ENCODE measurements at places on chromosomes 11 and 22. TPM values are rescaled to one million over a fixed set of nuclear protein-coding genes. Genes with fewer than 3 reads are reported as not detected.

DNA sequence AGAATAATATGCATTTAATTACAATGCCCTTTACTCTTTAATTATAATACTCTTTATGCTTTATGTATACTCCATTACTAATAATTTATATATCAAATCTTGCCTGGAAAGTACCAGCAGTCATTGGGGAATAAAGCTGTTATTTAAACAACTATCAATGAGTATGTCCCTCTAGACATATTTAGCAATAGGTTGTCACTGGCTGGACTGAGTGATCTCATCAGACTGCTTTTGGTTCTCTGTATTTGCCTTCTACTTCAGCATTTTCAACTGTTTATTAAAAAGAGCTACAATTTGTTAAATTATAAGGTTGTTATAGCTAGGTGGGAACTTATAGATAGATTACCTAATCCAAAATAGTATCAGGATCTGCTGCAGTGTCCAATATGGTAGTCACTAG, 267.2 kb downstream of the DCDC1 start:
- H3K27ac ChIP-seq = no peak overlapping the region
- no peak for DNase-seq
- no peak overlapping the region for H3K4me3 ChIP-seq
- no peaks in the 10 kb centered on the region for H3K36me3 ChIP-seq
- H3K4me1 ChIP-seq = no peaks in the 10 kb centered on the region
- H3K27me3 ChIP-seq = no peaks in the 10 kb centered on the region

DEPDC5 gene
- 36.4 TPM for total RNA-seq

DNA sequence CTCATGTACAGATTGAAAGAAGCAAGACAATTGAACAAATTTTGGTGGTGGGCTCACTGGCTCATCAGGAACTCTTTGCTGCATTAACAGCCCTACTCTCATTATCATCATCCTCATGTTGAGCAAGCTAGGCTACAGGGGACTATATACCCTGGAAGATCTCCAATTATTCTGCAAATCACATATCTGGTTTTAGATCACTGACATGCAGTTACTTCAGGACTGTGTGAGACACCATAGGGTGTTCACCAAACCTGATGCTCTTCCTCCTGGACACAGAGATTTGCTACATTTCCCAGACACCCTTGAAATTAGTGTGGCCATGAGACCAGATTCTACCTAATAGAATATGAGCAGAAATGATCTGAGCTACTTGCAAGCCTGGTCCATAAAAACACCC, 23.0 kb upstream of the ME3 start:
- no peak overlapping the region for H3K4me3 ChIP-seq
- no peak for DNase-seq
- H3K36me3 ChIP-seq = no peaks in the 10 kb centered on the region
- peaks cover 10% of the 10 kb centered on the region for H3K27me3 ChIP-seq
- no peak overlapping the region for H3K27ac ChIP-seq

- no peaks in the 10 kb centered on the region for H3K27me3 ChIP-seq
- no peak overlapping the region for H3K27ac ChIP-seq
- H3K4me3 ChIP-seq = no peak overlapping the region
- DNase-seq = peak; percentile 3
Observed at GRCh38 chr11:19800162-19800561, 87.5 kb downstream of the NAV2 start.

SNX32 gene
- total RNA-seq = 1.6 TPM

GRCh38 chr11:1735271-1735670, 15.1 kb downstream of the IFITM10 start:
- no peak for DNase-seq
- no peak overlapping the region for H3K27ac ChIP-seq
- H3K4me3 ChIP-seq = no peak overlapping the region
- peaks cover 10% of the 10 kb centered on the region for H3K27me3 ChIP-seq
- peaks cover 21% of the 10 kb centered on the region for H3K4me1 ChIP-seq

- no peak overlapping the region for H3K27ac ChIP-seq
- H3K4me3 ChIP-seq = no peak overlapping the region
- no peaks in the 10 kb centered on the region for H3K27me3 ChIP-seq
- H3K4me1 ChIP-seq = no peaks in the 10 kb centered on the region
- H3K36me3 ChIP-seq = no peaks in the 10 kb centered on the region
- no peak for DNase-seq
Observed at GRCh38 chr11:21415606-21416005, 746.2 kb downstream of the NELL1 start.

NRGN gene
- total RNA-seq = 5.7 TPM

- no peak overlapping the region for H3K4me3 ChIP-seq
- H3K4me1 ChIP-seq = peaks cover 46% of the 10 kb centered on the region
- H3K27ac ChIP-seq = peak overlapping the region; percentile 17
Observed at GRCh38 chr22:41876675-41877074, 38.2 kb downstream of the SHISA8 start.

DNA sequence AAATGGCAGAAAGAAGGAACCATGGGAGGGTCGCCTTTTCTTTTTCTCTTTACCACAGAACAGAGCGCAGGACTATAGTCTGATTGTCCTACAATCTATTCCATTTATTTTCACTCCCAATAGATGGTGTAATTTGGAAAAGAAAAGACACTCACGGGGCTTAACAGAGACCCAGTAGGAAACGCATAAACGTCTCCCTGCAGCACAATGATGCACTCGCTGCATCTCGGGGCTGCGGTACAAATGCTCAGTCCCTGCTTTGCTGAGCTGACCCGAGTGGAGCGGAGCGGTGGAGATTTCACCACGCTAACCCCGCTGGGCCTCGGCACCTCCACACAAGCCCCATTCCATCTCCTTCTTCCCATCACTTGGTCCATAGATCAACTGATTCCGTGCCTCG, 1.5 kb downstream of the FEZ1 start:
- H3K36me3 ChIP-seq = no peaks in the 10 kb centered on the region
- H3K4me3 ChIP-seq = peak overlapping the region; percentile 73
- H3K4me1 ChIP-seq = peaks cover 17% of the 10 kb centered on the region
- H3K27ac ChIP-seq = no peak overlapping the region
- DNase-seq = no peak

GRCh38 chr22:29738118-29738815, 18.5 kb downstream of the CABP7 start:
- H3K4me1 ChIP-seq = peaks cover 4% of the 10 kb centered on the region
- H3K36me3 ChIP-seq = peaks cover 4% of the 10 kb centered on the region
- no peak overlapping the region for H3K27ac ChIP-seq
- H3K27me3 ChIP-seq = no peaks in the 10 kb centered on the region
- no peak overlapping the region for H3K4me3 ChIP-seq
- DNase-seq = no peak

DNA sequence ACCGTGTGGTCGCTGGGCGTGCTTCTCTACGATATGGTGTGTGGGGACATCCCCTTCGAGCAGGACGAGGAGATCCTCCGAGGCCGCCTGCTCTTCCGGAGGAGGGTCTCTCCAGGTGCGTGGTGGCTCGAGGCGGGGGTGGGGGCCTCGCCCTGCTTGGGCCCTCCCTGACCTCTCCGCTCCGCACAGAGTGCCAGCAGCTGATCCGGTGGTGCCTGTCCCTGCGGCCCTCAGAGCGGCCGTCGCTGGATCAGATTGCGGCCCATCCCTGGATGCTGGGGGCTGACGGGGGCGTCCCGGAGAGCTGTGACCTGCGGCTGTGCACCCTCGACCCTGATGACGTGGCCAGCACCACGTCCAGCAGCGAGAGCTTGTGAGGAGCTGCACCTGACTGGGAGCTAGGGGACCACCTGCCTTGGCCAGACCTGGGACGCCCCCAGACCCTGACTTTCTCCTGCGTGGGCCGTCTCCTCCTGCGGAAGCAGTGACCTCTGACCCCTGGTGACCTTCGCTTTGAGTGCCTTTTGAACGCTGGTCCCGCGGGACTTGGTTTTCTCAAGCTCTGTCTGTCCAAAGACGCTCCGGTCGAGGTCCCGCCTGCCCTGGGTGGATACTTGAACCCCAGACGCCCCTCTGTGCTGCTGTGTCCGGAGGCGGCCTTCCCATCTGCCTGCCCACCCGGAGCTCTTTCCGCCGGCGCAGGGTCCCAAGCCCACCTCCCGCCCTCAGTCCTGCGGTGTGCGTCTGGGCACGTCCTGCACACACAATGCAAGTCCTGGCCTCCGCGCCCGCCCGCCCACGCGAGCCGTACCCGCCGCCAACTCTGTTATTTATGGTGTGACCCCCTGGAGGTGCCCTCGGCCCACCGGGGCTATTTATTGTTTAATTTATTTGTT, 2.4 kb downstream of the PIM3 start:
- no peaks in the 10 kb centered on the region for H3K27me3 ChIP-seq
- H3K4me1 ChIP-seq = peaks cover 31% of the 10 kb centered on the region
- DNase-seq = no peak
- H3K4me3 ChIP-seq = peak overlapping the region; percentile 95
- peaks cover 38% of the 10 kb centered on the region for H3K36me3 ChIP-seq
- peak overlapping the region; percentile 87 for H3K27ac ChIP-seq

KCNK7 gene
- total RNA-seq = not detected

- H3K36me3 ChIP-seq = peaks cover 32% of the 10 kb centered on the region
- DNase-seq = no peak
- H3K4me3 ChIP-seq = no peak overlapping the region
- H3K4me1 ChIP-seq = no peaks in the 10 kb centered on the region
- H3K27me3 ChIP-seq = no peaks in the 10 kb centered on the region
Observed at GRCh38 chr11:77677138-77677537, 39.5 kb upstream of the CLNS1A start.

DMC1 gene
- total RNA-seq = 14.2 TPM

DNA sequence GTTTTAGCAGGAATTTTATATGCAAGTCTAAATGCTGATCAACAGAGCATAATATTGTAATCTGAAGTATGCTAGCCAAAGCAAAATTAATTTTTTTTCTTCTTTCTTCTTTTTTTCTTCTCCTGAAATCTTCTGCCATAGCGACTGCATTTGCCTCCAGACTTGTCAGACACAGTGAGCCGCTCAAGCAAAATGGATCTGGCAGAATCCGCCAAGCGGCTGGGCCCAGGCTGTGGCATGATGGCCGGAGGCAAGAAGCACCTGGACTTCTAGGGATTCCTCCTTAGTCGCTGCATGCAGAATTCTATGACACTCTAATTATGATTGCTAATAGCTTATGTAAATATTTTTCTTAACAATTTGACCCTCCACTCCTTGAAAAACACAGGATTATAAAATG, 27.9 kb downstream of the PAX6 start:
- no peaks in the 10 kb centered on the region for H3K27me3 ChIP-seq
- H3K27ac ChIP-seq = no peak overlapping the region
- H3K4me3 ChIP-seq = no peak overlapping the region
- H3K36me3 ChIP-seq = no peaks in the 10 kb centered on the region

MS4A12 gene
- total RNA-seq = not detected

DNA sequence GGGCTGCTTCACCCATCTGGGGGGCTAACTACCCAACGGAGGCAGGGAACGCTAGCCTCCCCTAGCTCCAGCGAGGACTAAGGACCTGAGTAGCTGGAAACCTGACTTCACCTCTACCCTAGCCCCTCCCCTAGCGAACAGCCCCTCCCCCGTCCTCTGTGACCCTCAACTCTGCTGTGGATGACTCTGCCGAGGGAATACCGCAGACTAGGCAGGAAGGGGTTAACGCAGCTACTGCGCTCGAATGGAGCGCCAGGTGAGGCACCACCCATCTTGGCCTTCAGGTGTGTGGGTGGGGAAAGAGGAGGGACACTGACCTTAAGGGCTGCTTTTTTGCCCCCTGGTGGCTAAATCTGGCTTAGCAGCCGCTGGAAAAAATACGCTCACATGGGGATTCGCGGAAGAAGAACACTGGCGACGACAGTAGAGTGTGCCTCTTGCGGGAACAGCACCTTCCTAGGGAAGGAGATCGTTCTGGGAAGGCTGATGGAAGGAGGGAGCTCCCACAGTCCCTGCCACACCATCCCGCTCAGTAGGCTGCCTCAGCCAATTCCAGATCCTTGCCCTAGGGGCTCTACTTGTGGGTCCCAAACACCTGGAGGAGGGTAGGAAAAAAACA, 4.5 kb upstream of the BCL9L start:
- H3K27me3 ChIP-seq = no peaks in the 10 kb centered on the region
- peak; percentile 96 for DNase-seq
- H3K4me3 ChIP-seq = peak overlapping the region; percentile 90
- no peaks in the 10 kb centered on the region for H3K36me3 ChIP-seq
- H3K4me1 ChIP-seq = peaks cover 42% of the 10 kb centered on the region

- H3K36me3 ChIP-seq = no peaks in the 10 kb centered on the region
- no peak for DNase-seq
- H3K4me1 ChIP-seq = no peaks in the 10 kb centered on the region
- H3K27ac ChIP-seq = no peak overlapping the region
- peaks cover 4% of the 10 kb centered on the region for H3K27me3 ChIP-seq
Observed at GRCh38 chr11:58061813-58062212, 31.1 kb downstream of the OR6Q1 start.

DNA sequence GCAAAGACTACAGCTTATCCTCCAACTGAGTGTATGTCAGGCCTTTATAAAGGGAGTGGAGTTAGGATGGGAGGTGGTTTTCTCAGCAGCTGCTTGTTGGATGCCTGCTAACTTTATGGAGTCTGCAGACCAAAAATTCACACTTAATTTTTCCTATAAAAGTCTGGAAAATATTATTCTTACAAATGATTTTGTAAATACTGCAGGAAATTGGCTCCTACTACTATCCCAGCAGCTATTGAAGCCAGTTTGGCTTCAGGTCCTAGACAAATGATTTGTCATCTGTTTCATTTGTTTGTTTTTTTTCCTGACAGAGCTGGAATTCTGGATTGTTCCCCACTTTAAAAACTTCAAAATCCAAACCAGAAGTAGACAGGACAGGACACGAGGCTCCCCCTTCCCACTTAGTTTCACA, 292.5 kb downstream of the TMEM135 start:
- H3K4me3 ChIP-seq = no peak overlapping the region
- no peaks in the 10 kb centered on the region for H3K27me3 ChIP-seq
- no peak for DNase-seq
- no peak overlapping the region for H3K27ac ChIP-seq
- peaks cover 10% of the 10 kb centered on the region for H3K36me3 ChIP-seq
- H3K4me1 ChIP-seq = no peaks in the 10 kb centered on the region

DNA sequence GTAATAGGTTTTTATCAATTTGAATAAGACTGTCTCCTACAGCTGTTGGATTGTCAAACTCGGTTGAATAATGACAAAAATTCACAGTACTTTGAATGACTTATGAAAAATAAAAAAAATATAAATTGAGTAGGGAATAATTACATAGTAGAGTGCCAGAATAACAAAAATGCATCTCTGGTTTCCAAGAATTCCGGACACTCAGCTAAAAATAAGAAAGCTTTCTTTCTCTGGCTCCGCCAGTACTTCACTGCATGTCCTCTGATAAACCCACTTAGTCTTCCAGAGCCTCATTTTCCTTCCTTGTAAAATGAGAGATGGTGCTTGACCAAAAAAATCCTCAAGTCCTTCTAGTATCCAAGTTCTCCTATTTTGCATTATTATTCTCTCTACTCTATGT, 374.6 kb upstream of the LUZP2 start:
- H3K27ac ChIP-seq = no peak overlapping the region
- DNase-seq = no peak
- H3K36me3 ChIP-seq = no peaks in the 10 kb centered on the region
- H3K27me3 ChIP-seq = no peaks in the 10 kb centered on the region
- no peaks in the 10 kb centered on the region for H3K4me1 ChIP-seq
